Psoas muscle (tissue), 8 donors: ENCODE measurements at places on chromosomes 3 and 15. TPM values are rescaled to one million over a fixed set of nuclear protein-coding genes. Genes with fewer than 3 reads are reported as not detected.

The TMCO5A gene
- total RNA-seq = not detected

The CNTN6 gene
- not detected for total RNA-seq

The RARRES1 gene
- total RNA-seq = 2.4 TPM

The SERPINI2 gene
- total RNA-seq = not detected

The GPR171 gene
- total RNA-seq = 0.13 TPM

The ITIH1 gene
- not detected for total RNA-seq

The CCDC80 gene
- 12.2 TPM for total RNA-seq

The CCDC191 gene
- total RNA-seq = 0.54 TPM

The GP5 gene
- not detected for total RNA-seq

The SLCO2A1 gene
- total RNA-seq = 4.2 TPM

The ANKRD34C gene
- total RNA-seq = not detected

The GOLGA6D gene
- total RNA-seq = not detected

The PLA2G4B gene
- 2.1 TPM for total RNA-seq

The CCDC13 gene
- total RNA-seq = 0.64 TPM

The DZIP1L gene
- total RNA-seq = 1.8 TPM

The PLSCR5 gene
- total RNA-seq = not detected

The CPNE9 gene
- not detected for total RNA-seq

The SLC51B gene
- total RNA-seq = not detected

The GOLGA6B gene
- total RNA-seq = not detected

The SLC24A1 gene
- total RNA-seq = 1.2 TPM

The FETUB gene
- not detected for total RNA-seq

The NSMCE3 gene
- 5.4 TPM for total RNA-seq

The UPK1B gene
- total RNA-seq = not detected

The MYLK gene
- 13.7 TPM for total RNA-seq

The GOLGA8T gene
- not detected for total RNA-seq

The ARGFX gene
- not detected for total RNA-seq

The RTP1 gene
- total RNA-seq = not detected

The AZI2 gene
- total RNA-seq = 63.8 TPM

The LRTM1 gene
- total RNA-seq = not detected

The PKM gene
- total RNA-seq = 1,170 TPM
